Bronchial smooth muscle cell (primary cell): ENCODE measurements at places on chromosomes 5 and 9. TPM values are rescaled to one million over a fixed set of nuclear protein-coding genes. Genes with fewer than 3 reads are reported as not detected.

GABRB2 gene
- not detected in 2 replicates for total RNA-seq

PPP1R26 gene
- total RNA-seq = 5.7 and 6.3 TPM in 2 replicates

CCL21 gene
- not detected in 2 replicates for total RNA-seq

HRH2 gene
- under 0.01 TPM in 1 of 2 replicates, not detected in the other for total RNA-seq

NEUROG1 gene
- total RNA-seq = not detected in 2 replicates

HAVCR2 gene
- 0.16 and 3.3 TPM in 2 replicates for total RNA-seq
